ENCODE measurements at places on chromosomes 3 and 15.

DNA sequence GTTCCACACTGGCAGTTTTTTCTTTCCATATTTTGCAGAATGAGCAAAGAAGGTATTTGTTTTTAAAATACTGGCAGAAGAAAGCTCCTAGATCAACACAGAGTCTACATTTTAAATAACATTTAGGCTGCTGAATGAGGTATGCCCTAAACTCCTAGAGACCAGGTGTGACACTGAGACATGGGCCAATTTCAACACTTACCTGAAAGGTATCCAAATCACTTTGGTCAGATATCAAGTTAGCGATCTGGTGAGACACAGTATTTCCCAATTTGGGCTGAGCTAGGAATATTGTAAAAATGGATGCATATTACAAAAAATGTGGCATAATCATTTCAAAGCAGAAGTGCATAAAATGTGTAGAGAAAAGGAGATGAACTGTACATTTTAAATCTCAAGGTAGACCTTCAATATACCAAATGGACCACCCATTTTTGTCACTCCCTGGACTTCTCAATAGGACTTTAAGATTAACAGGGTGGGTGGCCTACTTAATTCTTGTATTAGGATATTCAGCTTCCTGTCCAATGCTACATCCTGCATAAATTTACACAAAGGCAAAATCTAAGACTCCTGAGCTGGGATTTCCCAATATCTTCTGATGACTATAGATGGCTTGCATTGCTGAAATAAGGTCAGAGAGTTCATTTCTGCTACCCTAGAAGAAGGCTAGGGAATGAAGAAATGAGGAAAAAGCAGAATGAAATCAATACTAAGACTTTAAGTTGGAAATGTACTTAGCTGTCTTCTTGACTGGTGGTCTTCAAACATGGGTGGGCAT, 487.8 kb downstream of the FOXP1 start:
- DNase-seq: no peak

GRCh38 chr3:36701249-36701572, 63.1 kb downstream of the DCLK3 start:
- DNase-seq: no peak

DNA sequence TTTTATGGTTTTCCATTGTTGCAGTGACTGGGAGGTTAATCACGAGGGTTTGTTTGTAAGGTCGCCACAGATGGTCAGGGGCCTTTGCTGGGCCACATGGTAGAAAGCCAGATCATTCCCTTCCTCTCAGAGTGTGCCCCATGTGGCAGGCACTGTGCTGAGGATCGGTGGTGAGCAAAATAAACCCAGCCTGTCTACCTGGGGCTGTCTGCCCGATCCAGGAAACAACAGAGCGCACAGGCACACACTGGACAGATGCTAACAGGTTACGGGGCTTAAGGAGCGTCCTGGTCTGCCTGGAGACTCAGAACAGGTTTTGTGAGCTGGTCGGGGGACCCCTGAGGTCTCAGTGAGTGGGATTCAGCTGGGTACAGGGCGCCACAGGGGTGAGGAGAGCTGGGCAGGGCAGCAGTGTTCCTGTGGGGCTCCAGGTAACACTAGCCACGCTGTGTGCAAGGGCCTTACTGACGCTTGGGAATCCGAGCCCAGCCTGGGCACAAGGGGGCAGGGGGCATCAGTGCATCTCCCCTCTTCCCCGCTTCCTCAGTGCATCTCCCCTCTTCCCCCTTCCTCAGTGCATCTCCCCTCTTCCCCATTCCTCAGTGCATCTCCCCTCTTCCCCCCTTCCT, 136.4 kb downstream of the DNAJB8 start:
- no peak for DNase-seq

- DNase-seq: no peak
Measured at GRCh38 chr3:140848666-140849065, 93.0 kb upstream of the SLC25A36 start.

DNA sequence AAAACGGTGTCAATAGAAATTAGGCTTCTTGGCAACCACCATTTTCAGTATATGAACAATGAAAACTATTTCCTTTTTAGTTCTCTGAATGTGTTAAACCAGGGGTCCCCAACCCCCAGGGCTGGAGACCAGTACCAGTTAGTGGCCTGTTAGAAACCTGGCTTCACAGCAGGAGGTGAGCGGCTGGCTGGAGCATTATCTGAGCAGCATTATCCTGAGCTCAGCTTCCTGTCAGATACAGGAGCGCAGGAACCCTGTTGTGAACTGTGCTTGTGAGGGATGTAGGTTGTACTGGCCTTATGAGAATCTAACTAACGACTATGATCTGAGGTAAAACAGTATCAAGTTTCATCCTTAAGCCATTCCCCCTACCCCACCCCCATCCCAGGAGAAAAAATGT, 328.7 kb downstream of the ZBBX start:
- DNase-seq: no peak

- DNase-seq: peak; percentile 14
Measured at GRCh38 chr3:59981377-59981776, 931.6 kb upstream of the CFAP20DC start.

GRCh38 chr15:40097968-40098476, 10.7 kb downstream of the BMF start:
- no peak for DNase-seq

DNA sequence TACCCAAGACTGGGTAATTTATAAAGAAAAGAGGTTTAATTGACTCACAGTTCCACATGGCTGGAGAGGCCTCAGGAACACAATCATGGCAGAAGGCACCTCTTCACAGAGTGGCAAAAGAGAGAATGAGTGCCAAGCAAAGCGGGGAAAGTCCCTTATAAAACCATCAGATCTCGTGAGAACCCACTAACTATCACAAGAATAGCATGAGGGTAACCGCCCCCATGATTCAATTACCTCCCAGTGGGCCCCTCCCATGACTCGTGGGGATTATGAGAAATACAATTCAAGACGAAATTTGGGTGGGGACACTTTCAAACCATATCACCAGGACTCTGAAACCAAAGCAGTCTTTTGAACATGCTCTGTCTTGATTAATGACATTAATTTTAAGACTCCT, 7.0 kb downstream of the RTP3 start:
- peak; percentile 46 for DNase-seq

DNA sequence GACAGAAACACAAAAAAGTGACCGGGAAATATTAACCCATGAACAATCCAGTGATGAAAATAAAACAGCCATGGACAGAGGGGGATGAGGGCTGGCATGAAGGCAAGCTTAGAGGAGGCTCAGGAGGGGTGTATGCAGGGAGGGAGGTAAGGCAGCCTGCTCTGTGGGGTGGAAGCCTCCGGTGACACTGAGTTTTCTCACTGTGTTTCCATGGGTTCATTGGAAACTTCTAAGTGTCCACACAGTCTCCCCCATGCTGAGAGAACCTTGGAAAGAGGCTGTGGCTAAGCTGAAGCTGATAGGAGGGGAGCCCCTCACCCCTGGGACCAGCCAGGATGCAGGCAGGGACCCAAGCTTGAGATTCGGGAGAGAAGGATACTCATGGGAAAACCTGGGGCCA, 6.8 kb upstream of the SKOR1 start:
- no peak for DNase-seq

- DNase-seq: no peak
Measured at GRCh38 chr3:49928481-49929017, 1.1 kb downstream of the MON1A start.

DNA sequence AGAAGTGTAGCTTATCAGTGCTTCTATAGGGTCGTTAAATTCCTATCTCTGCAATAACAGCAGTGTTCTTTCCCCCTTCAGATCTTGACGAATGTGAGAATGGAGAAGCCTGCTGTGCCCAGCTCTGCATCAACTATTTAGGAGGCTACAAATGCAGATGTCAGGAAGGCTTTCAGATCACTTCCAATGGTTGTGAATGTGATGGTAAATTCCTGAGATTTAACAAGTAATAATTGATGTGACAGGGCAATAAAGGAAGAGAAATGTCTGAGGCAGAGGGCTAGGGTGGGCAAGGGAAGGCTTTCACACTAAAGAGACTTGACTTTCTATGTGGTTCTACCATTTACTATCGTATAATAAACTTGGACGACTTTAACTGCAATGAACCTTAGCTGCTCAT, 711.7 kb upstream of the GOLIM4 start:
- no peak for DNase-seq

- no peak for DNase-seq
Measured at GRCh38 chr3:73674280-73674679, 49.5 kb upstream of the PDZRN3 start.

- no peak for DNase-seq
Measured at GRCh38 chr15:80639168-80639555, 55.9 kb upstream of the ABHD17C start.

- no peak for DNase-seq
Measured at GRCh38 chr3:31823184-31823583, 157.9 kb downstream of the OSBPL10 start.

DNA sequence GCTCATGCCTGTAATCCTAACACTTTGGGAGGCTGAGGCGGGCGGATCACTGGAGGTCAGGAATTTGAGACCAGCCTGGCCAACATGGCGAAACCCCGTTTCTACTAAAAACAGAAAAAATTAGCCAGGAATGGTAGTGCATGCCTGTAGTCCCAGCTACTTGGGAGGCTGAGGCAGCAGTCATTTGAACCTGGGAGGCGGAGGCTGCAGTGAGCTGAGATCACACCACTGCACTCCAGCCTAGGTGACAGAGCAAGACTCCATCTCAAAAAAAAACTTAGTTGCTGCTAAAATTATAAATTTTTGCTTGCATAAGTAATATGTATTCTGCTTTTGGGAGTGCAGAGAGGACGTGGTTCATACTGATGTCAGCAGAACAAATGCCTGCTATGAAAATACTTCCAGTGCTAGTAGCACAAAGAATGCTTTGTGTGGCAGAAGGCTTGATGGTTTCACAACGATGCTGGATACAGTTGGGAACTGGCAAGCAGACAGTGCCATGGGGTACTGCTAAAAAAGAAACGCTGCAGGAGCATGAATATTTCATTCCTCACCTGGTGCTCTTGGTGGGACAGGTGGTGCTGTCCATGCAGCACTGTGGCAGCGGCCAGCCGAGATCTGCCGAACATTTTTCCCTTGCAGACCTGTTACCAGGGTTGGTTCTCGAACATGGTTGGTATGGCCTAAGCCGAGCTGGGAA, 31.1 kb downstream of the FBXL22 start:
- no peak for DNase-seq

- DNase-seq: no peak
Measured at GRCh38 chr3:130932979-130933378, 39.1 kb downstream of the ATP2C1 start.

GRCh38 chr15:77470235-77470634, 49.5 kb downstream of the HMG20A start:
- no peak for DNase-seq

- peak; percentile 76 for DNase-seq
Measured at GRCh38 chr15:90059208-90059985, 42.9 kb downstream of the IDH2 start.

DNA sequence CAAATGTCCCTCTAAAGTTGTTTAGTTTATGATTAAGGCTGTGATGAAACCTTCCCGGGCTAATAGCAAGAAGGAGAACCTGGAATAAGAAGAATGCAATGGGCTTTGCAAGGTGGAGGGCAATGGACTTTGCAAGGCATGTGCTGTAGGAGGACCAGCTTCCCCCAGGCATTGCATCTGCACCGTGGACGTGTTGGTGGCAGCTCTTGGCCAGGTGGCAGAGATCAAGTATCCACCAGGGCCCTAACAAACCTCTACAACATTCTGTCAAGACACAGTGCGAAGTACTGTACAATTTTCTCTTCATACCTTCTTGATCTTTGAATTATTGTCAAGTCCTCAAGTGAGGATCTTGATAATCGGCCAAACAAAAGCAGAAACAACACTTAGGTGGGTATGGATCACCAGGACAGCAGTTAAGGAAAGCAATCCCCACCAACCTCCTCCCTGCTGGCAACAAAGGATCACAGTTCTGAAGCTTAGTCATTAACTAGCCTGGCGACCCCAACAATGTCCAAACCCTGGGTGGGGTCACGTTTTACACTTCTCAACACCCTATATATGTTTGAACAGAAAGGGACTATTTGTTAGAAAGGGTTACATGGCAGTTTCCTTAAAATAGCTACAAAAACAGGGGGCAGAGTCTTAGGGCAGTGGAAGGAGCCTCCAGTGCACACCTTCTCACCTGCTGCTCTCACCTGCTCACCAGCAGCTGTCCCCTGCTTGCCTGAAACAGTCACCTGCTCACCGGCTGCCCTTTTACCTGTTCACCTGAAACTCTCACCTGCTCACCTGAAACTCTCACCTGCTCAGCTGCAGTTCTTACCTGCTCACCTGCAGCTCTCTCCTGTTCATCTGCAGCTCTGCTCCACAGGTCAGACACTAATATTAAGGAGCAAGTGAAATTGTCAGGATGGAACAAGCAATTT, 137.9 kb upstream of the LIPC start:
- DNase-seq: no peak

DNA sequence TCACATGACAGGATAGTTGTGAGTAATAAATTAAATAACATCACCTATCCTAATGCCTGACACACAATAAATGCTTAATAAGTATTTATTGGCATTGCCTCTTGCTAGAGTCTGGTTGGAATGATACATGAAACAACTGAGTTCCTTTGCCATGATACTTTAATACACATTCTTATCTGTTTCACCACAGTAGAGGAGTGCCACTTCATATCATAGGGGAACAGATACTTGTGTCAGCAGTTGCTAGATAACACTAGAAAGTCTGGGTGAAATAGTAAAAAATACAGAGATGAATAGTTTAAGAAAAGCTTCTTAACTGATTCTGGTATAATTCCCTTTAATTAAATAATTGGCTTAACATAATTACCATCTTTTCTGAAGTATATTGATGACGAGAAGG, 380.0 kb upstream of the GOLIM4 start:
- DNase-seq: no peak

DNA sequence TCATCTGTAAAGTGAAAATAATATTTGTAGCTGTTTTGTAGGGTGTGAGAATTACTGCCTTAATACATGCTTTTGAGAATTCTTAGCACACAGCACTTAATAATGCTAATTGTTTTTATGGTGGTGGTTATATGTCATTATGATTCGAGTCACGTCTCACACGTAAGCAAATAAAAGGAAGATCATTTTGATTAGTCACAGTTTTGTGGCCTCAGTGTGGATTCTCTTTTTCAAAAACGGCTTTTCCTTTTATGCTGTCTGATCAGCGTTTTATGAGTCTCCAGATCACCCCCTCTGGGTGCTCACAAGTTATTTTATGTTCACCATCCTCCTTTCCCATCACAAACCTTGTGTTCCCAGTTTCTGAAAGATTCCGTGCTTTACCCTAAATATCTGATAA, 255.6 kb upstream of the CNTN4 start:
- no peak for DNase-seq

- no peak for DNase-seq
Measured at GRCh38 chr15:71362987-71363968, 248.0 kb downstream of the THSD4 start.

- DNase-seq: no peak
Measured at GRCh38 chr15:71331173-71331572, 215.9 kb downstream of the THSD4 start.

- no peak for DNase-seq
Measured at GRCh38 chr3:140448001-140448400, 229.9 kb upstream of the TRIM42 start.

DNA sequence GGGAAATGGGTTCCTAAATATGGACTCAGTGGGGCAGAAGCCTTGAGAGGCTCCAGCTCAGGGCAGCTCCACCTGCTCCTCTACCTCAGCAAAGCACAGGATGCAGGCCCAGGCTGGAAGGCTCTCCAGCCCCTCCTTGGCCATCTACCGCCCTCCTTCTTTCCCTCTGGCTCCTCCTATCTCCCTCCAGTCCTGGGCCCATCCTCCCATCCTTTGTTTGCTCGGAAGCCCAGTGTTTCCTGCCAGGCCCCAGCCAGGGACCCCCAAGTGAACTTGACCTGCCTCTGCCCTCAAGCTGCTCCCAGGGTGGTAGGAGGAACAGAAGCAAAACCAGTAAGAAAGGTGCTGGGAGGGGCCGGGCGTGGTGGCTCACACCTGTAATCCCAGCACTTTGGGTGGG, 20.1 kb downstream of the MAPKAPK3 start:
- no peak for DNase-seq

Data from CD4-positive, alpha-beta T cell treated with Interleukin-4 for 4 hours (primary cell).